ENCODE measurements at places on chromosomes 4 and X.
A peak's percentile ranks its signal among the peaks of the same experiment; 100 is the strongest.

- DNase-seq: no peak
Observed at GRCh38 chr4:189659287-189659686, 281.4 kb upstream of the FRG1 start.

- no peak for DNase-seq
Observed at GRCh38 chr4:181364504-181364903, 878.7 kb upstream of the TENM3 start.

DNA sequence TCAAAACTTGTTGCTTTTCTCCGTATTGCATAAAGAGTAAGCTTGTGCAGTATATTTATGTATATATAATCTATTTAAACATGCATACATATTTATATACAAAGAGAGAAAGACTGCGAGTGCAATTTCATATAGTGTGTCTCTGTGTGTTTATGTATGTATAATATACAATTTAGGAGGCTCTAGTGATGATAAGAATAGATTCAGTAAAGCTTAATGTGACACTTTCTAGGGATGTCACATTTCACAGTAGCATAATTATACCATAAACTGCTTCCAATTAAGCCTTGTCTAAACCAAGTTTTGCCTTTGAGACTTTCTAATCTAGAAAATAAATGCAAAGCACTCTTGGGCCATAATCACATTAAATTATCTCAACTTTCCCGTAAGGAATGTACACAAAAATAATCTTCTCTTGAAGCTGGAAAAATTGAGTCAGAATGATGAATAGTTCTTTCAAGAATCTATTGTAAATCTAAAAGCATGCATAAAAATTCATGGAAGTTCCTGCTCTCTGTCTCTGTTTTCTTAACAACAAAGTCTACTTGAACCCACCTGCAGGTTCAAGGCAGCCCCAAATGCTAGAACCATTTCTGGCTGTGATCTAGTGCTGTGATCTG is 114.1 kb upstream of the NPY2R start:
- no peak for DNase-seq

DNA sequence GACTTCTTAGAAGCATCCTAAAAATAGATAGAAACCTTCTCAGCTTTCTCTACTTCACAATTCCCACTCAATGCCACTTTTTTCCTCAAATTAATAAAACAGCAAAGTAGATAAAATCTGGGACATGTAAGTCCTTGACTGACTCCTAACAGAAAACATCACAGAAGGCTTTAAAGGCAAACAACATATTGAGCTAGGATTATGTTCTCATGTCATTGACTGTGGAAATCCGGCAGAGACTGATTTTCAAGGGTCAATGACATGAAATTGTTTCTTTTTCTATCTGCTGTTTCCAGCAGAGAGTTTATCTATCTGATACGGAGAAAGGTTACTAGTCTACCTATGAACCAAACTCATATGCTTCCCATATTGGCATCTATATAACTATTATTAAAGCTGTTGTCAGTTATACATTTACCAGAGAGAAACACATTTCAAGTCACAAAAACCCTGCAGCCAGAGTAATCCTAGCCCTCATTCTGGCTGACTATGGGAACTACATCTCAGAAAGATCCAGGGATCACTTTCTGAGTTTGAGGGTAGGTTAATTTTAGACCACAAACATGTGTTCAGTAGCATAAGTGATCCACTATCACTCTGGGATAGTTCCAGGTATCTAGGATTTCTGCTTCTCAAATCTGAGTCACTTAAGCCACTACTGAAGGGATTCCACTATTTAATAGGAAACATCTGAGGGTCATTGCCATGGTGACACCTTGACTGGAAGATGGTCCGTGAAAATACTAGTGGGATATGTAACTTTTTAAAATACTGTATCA is 147.6 kb downstream of the PPP3CA start:
- DNase-seq: no peak

- DNase-seq: peak; percentile 68
Observed at GRCh38 chr4:157045507-157046127, 30.3 kb upstream of the GLRB start.

DNA sequence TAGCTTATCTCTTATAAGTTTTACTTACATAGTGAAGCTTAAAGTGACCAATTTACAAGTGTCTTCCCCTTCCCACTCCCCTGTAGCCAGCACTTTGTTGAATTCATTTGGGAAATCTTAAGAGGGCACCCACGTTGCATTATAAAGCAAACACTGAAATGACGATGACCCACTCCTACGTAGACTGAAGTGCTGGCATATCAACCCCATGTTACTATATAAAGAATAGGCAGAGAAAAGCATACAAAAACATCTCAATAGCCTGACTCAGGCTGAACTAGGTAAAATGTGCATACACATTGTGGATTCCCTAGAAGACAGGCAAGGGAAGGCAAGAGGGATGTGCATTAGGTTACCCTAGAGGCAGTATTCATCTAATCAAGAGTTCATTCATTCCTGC is 313.4 kb downstream of the TENM3 start:
- DNase-seq: no peak

DNA sequence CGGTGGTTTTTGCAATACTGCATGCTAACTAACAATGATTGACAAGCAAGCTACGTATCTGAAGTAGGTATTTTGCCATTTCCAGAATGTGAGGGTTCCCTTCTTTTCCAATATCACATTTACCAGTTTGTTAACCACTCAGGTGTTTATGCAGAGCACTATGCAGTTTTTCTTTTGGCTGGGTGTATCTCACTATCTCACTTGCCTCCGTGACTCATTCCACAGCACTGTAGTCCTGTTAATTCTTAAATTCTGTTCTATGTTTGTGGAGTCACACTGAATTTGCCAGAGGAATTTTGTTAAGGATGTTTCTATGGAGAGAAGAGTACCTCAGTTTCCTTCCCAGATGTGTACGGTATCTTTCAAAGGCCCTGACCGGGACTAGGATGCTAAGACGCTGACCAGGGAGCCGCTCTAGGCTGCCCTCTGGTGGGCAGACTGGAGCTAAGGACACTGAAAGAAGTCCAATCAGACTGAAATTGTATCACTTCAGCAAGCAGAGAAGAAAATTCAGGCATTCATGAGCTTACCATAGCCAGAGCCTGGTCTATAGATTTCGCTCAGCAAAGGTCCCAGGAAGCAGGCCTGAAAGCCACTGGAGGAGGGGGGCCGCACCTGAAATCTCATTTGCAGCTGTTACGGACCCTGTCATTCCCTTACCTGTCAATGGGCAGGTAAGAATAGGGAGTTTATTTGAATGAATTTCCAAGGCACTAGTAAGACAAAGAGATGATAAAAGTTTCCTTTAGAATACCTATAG is 388.4 kb upstream of the SPOCK3 start:
- DNase-seq: peak; percentile 73
